Foreskin fibroblast (primary cell): ENCODE measurements at places on chromosomes 6 and 20.

GRCh38 chr6:90780141-90780540, 193.3 kb upstream of the MAP3K7 start:
- no peak for DNase-seq

DNA sequence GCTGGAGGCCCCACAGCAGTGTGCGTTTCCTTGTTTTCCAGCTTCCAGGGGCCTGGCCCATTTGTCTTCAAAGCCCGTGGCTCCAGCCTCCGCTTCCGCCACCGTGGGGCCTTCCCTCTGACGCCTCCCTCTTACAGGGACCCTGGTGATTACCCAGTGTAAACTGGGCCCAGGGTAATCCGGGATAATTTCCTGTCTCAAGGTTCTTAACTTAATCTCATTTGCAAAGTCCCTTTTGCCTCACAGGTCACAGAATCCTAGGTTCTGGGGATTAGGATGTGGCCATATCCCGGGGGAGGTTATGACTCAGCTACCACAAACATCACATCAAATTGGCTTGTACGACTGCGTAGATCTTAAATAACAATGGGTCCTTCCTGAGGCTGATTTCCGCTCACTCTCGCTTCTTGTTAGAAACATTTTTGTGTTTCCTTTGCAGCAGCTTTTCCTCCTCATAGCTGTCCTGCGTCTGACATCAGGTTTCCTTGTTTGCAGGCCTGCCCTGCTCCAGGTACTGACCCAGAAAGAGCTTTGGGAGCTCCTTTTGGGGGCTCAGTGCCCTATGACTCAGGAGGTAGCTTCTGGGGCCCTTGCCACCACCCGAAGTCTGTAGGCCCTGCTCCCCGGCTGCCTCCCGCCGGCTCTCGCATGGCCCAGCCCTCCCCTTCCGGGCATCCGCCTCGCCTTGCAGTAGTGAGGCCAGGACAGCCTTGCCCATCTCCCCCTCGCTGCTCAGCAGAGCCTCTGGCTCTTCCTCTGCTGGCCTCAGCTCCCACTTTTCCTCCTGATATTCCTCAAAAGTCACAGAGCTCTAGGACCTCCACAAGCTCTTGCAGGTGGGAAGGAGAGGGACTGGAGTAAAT, 100.5 kb downstream of the ERMARD start:
- no peak for DNase-seq

DNA sequence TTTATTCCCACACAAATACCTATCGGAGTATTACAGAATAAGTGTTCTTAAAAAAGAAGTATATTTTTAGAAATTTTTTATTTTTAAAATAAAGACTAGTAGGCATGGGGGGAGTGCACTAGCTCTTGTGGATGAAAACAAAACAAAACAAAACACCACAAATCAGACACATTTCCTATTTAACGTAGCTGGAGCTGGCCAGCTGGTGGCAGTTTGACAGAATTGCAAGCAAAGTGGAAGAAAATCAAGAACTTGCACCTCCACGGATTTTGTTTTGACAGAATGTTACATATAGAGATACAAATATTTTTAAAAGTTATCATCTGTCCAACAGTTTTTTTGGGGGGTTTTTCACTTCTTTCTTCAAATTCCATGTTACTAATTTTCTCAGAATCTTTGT, 63.6 kb upstream of the SNRPB2 start:
- no peak for DNase-seq

- peak; percentile 83 for DNase-seq
Measured at GRCh38 chr20:50163570-50164317, 10.2 kb upstream of the PEDS1 start.

GRCh38 chr20:20255099-20255498, 112.8 kb upstream of the INSM1 start:
- DNase-seq = no peak

DNA sequence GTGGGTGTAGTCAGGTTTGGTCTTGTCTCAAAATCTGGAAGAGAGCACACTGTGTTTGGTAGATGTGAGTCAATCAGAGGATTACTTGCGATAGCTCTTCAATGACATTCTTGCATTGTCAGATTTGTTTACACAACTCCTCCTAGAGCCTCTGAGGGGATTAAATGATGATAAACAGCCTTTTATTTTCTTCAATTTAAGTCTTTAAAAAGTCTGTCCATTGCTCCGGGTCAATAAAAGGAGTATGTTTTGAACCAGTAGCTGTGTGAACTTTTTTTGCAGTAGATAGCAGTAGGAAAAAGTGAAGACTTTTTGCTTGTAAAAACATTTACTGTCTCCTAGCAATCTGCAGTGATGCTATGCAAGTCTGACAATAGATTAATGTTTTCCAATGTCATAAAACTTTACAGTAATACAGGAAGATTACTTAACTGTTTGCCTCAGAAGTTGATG, 49.9 kb downstream of the GJA1 start:
- DNase-seq = no peak

- no peak for DNase-seq
Measured at GRCh38 chr6:36244641-36245280, 25.1 kb upstream of the PNPLA1 start.

- no peak for DNase-seq
Measured at GRCh38 chr20:50138479-50139393, 14.8 kb downstream of the PEDS1 start.

DNA sequence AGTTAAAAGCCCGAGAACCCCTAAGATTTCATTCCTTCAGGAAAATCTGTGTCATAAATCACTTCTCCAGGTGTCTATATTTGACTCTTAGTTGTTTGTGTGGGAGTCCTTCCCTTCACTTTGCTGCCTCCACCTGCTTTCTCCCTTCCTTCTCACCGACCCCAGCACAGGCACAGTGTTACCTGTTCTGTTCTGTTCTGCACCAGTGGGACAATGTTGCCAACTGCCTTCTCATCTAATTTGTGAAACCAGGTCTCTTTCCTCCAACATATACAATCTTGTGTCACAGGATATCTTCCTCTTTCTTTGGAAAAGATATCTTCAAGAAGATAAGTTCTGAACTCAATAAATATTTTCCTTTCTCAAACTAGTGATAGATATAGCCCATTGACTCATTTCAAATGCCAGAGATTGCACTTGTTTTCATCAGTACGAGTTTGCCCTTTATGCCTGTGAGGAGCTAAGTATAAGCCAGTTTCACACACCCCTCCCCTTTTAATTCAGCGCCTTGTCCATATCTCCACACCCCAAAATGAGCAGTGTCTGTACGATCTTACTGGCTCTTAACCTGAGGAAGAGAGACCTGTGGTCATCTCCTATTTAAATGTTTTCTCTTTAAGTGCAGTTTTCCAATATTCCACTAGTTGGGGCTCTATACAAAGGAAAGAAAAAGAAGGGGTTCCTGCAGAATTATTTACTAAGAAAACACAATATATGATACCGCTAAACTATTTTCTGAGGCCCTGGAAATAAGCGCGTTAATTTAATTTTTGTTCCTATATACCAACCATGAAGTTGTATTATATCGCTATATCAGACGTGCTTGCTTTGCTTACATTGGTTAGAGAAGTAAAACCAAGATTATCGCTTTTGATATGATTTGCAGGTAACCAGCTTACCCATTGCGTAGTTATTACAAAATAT, 81.6 kb upstream of the PREP start:
- peak; percentile 65 for DNase-seq

DNA sequence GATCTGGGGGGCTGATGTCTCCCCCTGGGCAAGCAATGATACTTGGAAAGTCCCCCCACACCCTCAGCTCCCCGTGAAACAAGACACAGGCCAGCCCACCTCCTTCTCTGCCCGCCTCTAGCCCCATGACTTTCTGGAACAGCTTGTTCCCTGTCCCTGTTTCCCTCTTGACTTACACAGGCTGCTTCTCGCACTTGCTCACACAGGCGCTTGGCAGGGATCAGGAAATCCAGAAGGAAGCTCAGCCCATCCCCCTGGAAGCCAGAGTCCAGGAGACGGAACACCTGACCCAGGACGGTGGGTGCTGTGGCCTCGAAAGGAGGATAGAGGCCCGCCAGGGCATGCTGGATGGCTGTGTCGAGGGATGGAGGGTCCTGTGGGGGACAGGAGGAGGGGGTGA, 14.8 kb downstream of the KIAA1755 start:
- no peak for DNase-seq

DNA sequence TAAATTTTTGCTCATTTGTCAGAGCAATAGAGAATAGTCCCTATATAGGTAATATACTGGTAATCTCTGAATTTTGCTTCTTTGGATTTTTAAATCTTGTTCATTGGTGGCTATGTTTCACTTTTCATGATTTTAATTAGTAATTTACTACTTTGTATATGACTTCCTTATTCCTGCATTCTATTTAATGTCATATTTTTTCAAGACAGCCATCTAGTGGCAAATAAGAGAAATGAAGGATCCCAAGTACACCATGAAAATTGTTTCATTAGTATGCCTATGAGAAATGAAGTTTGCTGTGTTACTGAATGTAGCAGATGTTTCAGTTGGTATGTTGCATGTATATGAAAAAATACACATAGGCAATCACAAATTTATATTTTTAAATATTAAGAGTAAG, 82.4 kb downstream of the ZNF292 start:
- peak; percentile 9 for DNase-seq

DNA sequence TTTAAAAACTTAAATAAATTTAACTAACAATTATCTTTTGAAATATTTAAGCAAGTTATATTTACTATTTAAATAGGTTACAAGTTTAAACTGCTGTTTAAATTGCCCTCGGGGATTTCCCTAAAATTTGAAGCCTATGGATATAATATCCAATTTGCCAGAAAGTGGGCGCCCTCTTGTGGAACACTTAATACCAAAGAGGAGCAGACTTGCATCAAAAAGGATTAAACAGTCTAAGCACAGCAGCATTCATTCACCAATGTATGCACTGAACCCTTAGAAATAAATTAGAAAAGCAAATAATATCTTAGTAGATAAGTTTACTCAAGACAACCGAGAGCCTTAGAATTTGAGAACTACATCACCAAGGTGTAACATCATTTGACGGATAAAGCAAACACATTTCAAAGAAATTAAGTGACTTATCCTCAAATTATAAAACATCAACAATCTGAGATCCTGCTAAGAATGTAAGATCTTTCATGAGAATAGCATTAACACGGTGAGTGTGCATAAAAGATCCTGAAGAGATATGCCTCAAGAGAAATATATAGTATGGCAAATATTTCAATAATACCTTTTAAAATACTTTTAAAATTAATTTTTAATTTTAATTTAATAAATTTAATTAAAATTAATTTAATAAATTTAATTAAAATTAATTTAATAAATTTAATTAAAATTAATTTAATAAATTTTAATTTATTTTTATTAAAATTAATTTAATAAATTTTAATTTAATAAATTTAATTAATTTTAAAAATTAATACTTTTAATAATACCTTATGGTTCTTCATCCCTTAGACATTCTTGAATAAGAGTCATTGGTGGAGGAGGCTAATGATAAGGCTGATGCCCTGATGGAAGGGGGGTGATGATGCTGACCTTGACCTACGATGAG, 11.5 kb upstream of the MEP1A start:
- DNase-seq = peak; percentile 12

DNA sequence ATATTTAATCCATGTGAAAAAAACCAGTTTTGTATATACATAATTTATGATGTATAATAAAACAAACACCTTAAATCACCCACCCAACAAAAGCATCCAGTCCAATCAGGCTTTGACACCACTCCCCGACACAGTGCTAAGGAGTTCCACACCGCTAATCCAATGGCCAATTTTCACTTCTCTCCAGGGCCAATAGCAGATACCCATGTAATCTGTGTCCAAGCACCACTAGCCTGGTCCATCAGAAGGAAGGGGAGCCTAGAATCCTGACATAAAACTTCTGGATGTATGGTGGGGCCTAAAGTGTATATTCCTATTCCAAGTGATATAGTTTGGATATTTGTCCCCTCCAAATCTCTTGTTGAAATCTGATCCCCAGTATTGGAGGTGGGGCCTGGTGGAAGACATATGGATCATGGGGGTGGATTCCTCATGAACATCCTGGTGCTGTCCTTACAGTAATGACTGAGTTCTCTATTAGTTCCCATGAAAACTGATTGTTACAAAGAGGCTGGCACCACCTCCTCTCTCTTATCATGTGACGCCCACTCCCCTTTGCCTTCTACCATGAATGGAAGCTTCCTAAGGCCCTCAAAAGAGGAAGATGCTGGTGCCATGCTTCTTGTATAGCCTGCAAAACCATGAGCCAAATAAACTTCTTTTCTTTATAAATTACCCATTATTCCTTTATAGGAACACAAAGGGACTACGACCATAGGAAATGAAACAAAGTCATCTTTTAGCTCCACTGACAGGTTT, 20.8 kb downstream of the RALGAPA2 start:
- DNase-seq = no peak

- no peak for DNase-seq
Measured at GRCh38 chr6:119215309-119215708, 134.3 kb downstream of the MAN1A1 start.

DNA sequence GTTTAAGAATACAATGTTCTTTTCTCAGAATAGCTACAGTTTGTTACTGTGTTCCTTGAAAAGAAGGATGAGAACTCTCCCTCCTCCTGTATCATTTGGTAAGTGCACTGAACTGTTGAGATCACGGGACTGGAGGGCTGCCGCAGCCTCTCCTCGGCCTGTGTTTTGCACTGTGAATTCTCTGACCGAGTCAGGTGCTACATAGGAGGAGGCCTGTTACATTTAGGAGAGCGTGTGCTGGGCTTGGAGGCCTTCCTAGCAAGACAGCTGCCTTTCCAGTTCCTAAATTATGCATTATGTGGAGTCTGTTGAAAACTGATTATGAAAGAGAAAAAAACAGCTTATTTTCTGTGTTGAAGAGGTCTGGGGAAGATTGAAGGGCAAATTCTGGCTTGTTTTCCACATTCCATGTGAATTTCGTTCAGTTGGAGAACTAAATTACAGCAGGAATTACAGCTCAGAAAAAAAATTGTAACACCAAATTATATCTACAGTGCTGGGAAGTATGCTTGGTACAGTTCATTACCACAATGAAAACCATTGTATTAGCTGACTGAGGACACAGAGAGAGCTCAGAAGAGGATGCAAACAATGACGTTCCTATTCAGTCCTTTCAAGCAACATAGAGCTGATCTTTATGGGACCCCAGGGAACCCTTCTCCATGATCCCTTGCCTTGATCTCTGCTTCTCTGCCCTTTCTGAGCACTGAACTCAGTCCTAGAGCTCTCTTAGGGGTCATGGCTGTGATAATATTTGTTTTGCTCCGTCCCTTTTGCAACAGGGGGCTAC, 2.8 kb downstream of the TMC2 start:
- no peak for DNase-seq

DNA sequence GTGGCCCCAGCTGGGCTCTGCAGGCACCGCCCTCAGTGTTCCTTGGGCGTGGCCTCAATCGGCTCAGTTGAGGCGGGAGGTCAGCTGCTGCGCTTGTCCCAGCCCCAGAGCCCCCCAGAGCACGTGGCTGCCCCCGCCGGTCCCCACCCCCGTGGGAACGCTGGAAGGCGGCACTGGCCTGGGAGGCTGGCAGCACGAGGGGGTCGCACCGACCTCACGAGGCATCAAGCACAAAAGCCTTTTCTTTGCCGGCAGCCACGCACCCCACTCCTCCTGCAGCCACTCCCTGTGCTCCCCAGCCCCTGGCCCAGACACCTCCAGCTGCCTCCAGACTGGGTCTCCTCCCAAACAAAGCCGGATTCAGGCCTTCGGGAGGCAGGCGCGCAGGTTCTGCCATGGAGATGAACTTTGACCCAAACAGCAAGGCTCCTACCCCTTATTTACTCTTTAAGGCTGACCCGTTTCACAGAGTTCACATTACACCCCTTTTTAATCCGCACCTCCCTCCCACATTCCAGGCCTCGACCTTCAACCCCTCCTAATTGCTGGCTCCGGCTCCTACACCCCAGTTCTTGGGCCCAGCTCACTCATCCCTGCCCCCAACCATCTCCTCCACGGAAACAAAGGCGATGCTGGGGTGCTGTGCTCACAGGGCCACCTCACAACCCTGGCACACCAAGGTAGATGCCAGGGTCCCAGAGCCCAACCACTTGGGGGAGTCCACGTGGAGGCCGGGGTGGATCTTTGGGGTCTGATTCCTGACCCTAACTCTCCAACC, 111.7 kb downstream of the NOL4L start:
- no peak for DNase-seq
